ENCODE measurements at places on chromosomes 7 and 10. TPM values are rescaled to one million over a fixed set of nuclear protein-coding genes. Genes with fewer than 3 reads are reported as not detected.

ATP5F1C gene
- 409 TPM for total RNA-seq

GAD2 gene
- not detected for total RNA-seq

MASTL gene
- 17.5 TPM for total RNA-seq

PTPRZ1 gene
- 0.04 TPM for total RNA-seq

KBTBD2 gene
- 31.4 TPM for total RNA-seq

DNA sequence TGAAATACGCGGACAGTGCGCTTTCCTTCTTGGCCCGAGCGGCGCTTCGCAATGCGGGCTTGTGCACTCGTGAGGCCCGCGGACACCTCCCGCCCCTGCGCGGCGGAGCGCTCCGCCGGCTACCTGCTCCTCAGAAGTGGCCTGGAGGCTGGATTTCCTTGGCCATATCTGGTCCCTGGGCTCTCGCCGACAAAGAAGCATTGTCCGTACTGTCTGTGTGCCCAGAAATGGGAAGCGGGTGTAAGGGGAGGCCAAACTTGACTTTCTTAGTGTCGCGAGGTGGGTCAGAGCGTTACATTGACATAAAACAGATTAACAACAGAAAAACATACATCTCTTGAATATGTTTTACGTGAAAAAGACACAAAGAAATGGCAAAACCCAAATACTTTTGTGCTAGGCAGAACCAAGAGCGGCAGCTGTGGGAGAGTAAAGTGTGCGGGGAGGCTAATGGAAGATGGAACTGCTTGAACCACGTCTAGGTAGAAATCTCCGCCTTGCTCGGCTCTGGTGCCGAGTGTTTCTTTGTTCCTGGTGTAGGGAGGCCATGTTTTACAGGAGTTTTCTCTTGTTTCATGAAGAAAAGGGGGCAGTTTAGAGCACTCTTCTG lies 1.4 kb downstream of the LANCL2 start:
- DNase-seq = peak; percentile 44
- H3K36me3 ChIP-seq = no peaks in the 10 kb centered on the region
- H3K4me3 ChIP-seq = peak overlapping the region; percentile 95
- peaks cover 4% of the 10 kb centered on the region for H3K4me1 ChIP-seq

DNA sequence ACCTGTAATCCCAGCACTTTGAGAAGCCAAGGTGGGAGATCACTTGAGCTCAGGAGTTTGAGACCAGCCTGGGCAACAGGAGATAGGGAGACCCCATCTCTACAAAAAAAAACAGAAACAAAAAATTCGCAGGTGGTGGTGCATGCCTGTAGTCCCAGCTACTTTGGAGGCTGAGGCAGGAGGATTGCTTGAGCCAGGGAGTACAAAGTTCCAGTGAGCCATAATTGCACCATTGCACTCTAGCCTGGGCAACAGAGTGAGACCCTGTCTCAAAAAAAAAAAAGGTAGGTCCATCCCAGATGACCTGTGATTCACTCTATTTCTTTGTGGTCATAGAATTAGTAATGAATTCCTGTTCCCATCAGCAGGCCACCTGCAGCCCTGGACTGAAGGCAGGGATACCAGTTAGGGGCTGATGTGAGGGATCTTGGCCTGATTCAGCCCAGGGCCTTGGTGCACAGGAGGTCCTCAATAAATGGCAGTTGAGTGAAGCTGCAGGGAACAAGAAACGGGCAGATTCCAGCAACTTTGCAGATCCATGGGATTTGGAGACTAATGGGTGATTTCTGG lies at the start of gene MYH16:
MYH16 (plus strand) TSS at position 364 of the 570 bp plus-strand sequence.
- no peak within 1 kb of the TSS for H3K27ac ChIP-seq

- no peaks in the 10 kb centered on the region for H3K4me1 ChIP-seq
- DNase-seq = no peak
- no peaks in the 10 kb centered on the region for H3K27me3 ChIP-seq
- H3K27ac ChIP-seq = no peak overlapping the region
- no peak overlapping the region for H3K4me3 ChIP-seq
Observed at GRCh38 chr10:27911539-27911938, 87.3 kb downstream of the ODAD2 start.

DNA sequence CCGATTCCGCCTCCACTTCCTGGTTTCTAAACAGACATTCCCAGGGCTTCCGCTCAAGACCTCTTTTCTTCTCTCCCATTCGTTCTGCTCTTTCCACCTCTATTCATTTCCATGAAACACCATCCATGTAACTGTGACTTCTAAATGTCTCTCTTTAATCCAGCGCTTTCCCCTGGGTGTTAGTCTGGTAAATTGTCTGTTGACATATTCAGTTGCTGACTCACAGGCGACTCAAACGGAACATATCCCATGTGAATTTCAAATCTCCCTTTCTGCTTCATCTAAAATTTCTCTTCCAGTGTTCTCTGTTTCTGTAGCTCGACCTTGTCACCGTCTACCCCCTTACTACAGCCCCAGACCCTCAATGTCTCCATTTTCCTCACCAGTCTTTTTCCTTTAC lies 119.1 kb downstream of the PFKFB3 start:
- no peaks in the 10 kb centered on the region for H3K36me3 ChIP-seq
- H3K27me3 ChIP-seq = peaks cover 33% of the 10 kb centered on the region
- no peak for DNase-seq
- H3K4me3 ChIP-seq = no peak overlapping the region
- no peak overlapping the region for H3K27ac ChIP-seq

GRCh38 chr10:84675060-84675459 lies 346.7 kb downstream of the CCSER2 start:
- no peaks in the 10 kb centered on the region for H3K27me3 ChIP-seq
- H3K4me1 ChIP-seq = no peaks in the 10 kb centered on the region
- H3K4me3 ChIP-seq = no peak overlapping the region
- H3K36me3 ChIP-seq = no peaks in the 10 kb centered on the region
- DNase-seq = no peak
- H3K27ac ChIP-seq = no peak overlapping the region

DNA sequence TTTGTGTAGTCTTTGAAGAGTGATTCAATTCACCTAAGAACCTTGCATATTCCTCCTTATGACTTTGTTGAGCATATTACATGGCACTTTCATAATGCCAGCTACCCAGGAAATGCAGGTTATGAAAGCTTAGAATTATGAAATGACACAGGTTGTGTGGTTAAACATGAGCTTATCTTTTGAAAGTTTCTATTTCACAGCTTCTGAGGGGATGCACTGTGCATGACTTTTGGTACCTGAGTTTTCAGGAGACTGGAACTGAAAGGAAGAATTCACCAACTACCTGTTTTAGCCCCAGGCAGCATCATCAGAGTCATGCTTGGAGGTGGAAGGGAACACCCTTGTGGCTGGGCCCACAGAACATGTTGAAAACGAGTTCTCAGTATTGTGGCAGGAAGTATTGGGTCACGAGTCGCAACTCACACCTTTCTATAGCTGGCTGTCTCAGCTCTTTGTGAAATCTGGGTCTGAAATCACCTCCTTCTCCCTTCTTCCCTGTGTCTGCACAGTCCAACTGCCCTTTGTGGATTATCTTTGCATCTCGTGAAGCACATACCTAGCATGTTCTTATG lies 228.2 kb downstream of the PTEN start:
- H3K27me3 ChIP-seq = no peaks in the 10 kb centered on the region
- DNase-seq = no peak
- no peaks in the 10 kb centered on the region for H3K36me3 ChIP-seq
- H3K27ac ChIP-seq = no peak overlapping the region

- peaks cover 9% of the 10 kb centered on the region for H3K4me1 ChIP-seq
- no peak overlapping the region for H3K4me3 ChIP-seq
- DNase-seq = no peak
- H3K27ac ChIP-seq = no peak overlapping the region
- no peaks in the 10 kb centered on the region for H3K36me3 ChIP-seq
Observed at GRCh38 chr7:158444501-158445420, 142.9 kb downstream of the PTPRN2 start.

- no peak overlapping the region for H3K27ac ChIP-seq
- DNase-seq = no peak
Observed at GRCh38 chr10:84366041-84366440, 37.7 kb downstream of the CCSER2 start.

DNA sequence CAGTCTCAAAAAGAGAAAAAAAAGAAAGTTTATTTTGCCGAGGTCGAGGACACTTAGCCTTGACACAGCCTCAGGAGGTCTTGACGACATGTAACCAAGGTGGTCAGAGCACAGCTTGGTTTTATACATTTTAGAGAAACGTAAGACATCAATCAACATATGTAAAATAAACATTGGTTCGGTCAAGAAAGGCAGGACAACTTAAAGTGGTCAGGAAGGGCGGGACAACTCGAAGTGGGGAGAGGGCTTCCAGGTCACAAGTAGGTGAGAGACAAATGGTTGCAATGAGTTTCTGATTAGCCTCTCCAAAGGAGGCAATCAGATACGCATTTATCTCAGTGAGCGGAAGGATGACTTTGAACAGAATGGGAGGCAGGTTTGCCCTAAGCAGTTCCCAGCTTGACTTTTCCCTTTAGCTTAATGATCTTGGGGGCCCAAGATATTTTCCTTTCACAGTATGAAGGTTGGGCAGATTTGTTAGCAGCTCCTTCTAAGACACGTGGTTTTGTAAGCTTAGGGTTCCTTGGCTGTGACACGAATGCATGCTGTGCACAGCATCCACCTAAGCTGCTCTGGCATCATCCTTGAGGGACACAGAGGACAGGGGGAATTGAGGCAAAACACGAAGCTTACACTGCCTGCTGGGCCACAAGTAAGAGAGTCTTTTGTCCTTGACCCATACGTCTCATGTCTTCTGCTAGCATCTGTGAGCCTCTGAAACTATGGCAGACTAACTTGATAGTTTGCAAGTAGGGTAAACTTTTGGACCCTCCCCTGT lies 3.3 kb upstream of the VDAC2 start:
- peaks cover 42% of the 10 kb centered on the region for H3K4me1 ChIP-seq
- H3K27ac ChIP-seq = no peak overlapping the region
- no peak overlapping the region for H3K4me3 ChIP-seq
- no peaks in the 10 kb centered on the region for H3K27me3 ChIP-seq

DNA sequence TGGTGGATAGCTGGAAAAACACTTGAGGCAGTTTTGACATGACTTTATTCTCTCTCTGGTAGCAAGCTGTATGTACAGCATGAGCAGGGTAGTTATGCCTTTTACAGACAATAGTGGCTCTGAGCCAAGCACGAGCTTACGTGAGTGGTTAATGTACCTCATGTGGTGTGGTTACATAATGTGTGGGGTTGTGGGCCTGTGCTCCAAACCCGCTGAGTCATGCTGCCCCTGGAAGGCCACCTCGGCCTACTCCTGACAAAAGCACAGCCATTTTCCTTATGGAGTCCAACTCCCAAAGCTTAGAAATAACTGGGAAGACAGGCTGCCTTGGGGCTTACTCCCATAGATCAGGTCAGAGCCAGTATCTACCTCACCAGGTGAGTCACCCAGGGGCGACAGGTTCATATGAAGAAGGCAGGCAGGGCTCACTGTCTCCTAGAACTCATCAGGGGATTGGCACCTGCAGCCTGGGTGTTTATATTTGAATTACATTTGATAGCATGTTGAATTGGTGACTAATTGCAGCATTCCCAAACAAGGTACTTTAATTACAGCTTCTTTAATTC lies 404.5 kb downstream of the ADRA2A start:
- H3K4me3 ChIP-seq = no peak overlapping the region
- no peaks in the 10 kb centered on the region for H3K36me3 ChIP-seq
- H3K27ac ChIP-seq = no peak overlapping the region
